A549 treated with Mapracorat at 1 μM for 4 hours (cell line): ENCODE measurements at places on chromosomes 1 and 21. TPM values are rescaled to one million over a fixed set of nuclear protein-coding genes. Genes with fewer than 3 reads are reported as not detected.

NFASC gene
- total RNA-seq: 1.1 to 1.8 TPM (median 1.5 TPM) in 5 replicates

FCRL4 gene
- not detected in 5 replicates for total RNA-seq

OR6N1 gene
- not detected in 5 replicates for total RNA-seq

ORC1 gene
- total RNA-seq: 19.6 to 21.3 TPM (median 20.8 TPM) in 5 replicates

KIF21B gene
- 1.3 to 2.6 TPM (median 2.2 TPM) in 5 replicates for total RNA-seq

ADGRL4 gene
- not detected in 5 replicates for total RNA-seq

RGS8 gene
- not detected in 5 replicates for total RNA-seq

MYOC gene
- total RNA-seq: not detected in 5 replicates
